ENCODE measurements at places on chromosomes 1 and 21. TPM values are rescaled to one million over a fixed set of nuclear protein-coding genes. Genes with fewer than 3 reads are reported as not detected.

Gene ZNF648
- total RNA-seq = 0.12 TPM

Gene PTAFR
- 0.07 TPM for total RNA-seq

Gene SERTAD4
- total RNA-seq = 0.63 TPM

Gene ZBTB8A
- 3.8 TPM for total RNA-seq

Gene CACNA1S
- 0.35 TPM for total RNA-seq

Gene EFCAB7
- 6.8 TPM for total RNA-seq

Gene TPTE
- not detected for total RNA-seq

Gene PTCH2
- 0.66 TPM for total RNA-seq

Gene PEF1
- total RNA-seq = 97.8 TPM

Gene CD46
- total RNA-seq = 45.6 TPM

Gene TP73
- not detected for total RNA-seq

Gene LRRC53
- total RNA-seq = 0.14 TPM

Gene RGSL1
- total RNA-seq = not detected

Gene SLAMF7
- total RNA-seq = not detected

Gene IVL
- total RNA-seq = not detected

Gene SELENON
- 97.3 TPM for total RNA-seq

Gene NR5A2
- not detected for total RNA-seq

Gene SELP
- total RNA-seq = not detected

Gene GBP7
- not detected for total RNA-seq

Gene YARS1
- total RNA-seq = 80.3 TPM

Gene CTXND2
- total RNA-seq = not detected

Gene FCRL4
- total RNA-seq = not detected

Gene AIRE
- total RNA-seq = 0.45 TPM

Gene KIF2C
- 11.0 TPM for total RNA-seq
